ENCODE measurements at places on chromosomes 12 and 14.

- DNase-seq = no peak
Observed at GRCh38 chr12:130452546-130452945, 114.9 kb downstream of the PIWIL1 start.

DNA sequence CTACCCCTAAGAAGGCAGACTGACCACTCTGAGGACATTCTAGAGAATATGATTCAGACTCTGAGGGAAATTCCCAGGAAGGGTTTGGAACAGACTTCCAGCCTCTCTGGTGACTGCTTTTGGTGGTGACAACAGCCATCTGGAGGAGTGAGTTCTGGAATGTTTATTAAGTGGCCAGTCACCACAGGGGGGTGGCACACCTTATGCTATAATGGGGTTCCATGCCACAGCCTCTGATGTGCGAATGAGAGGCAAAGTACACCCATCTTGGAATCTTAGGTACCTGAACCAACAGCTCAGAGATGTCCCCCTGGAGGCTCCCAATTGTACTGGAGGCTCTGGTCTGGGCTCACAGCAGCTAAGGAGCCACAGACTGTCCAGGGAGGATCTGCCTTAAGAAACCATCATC lies 9.5 kb upstream of the TINF2 start:
- DNase-seq = no peak

DNA sequence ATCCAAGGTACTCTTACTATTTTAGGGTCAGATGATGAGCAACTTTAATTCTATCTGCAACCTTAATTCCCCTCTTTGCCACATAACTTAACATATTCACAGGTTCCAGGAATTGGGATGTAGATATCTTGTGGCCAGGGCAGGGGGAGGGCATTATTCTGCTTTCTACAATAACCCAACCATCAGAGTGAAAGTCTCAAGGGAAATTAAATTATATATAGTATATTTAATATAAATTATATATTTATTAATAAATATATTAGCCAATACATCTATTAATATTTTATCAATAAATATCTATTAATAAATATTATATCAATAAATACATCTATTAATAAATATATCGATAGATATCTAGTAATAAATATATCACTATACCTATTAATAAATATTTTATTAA lies 11.7 kb upstream of the RAB21 start:
- no peak for DNase-seq

DNA sequence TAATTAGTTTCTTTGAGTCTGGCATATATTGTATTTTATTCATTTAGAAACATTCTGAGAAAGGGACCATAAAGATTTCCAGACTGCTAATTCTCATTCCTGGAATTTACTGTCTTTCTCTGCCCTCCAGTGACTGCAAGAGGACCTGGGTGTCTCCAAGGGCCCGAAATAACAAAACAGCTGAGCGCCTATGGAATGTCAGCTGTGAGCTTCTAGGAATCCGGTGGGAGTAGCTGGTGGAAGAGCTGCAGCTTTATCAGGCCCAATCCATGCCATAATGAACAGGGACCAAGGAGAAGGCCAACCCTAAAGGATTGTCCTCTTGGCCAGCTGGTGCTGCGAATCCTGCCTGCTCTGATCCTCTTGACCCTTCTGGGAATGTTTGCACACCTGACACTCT lies 31.9 kb downstream of the RDH12 start:
- DNase-seq = no peak

- no peak for DNase-seq
Observed at GRCh38 chr12:14473707-14474287, 93.9 kb downstream of the PLBD1 start.

DNA sequence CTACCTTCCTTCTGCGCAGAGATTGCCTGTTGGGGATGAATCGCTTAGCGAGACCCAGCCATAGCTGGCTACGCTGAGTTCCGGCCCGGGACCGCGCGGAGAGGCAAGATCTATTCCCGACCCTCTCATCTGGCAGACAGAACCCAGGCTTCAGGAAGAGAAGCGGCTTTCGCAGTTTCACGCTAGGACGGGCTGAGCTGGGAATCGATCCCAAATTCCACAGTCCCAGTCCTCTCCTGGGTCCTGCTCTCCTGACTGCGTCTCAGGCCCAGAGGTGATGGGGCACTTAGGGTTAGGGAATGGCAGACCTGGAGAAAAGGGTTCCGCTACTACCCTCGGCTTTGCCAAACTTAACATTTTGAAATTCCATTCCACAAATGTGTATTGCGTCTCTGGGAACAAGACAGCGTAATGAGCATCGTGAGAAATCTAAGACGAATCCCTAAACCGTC lies 2.8 kb downstream of the PTPN21 start:
- no peak for DNase-seq

GRCh38 chr12:8596561-8596960 lies 16.1 kb downstream of the AICDA start:
- DNase-seq = no peak

- DNase-seq = no peak
Observed at GRCh38 chr12:114932806-114933205, 248.8 kb upstream of the TBX3 start.

- DNase-seq = no peak
Observed at GRCh38 chr12:130013771-130014484, 110.1 kb upstream of the TMEM132D start.

- no peak for DNase-seq
Observed at GRCh38 chr12:118429688-118430383, 53.5 kb downstream of the SUDS3 start.

- DNase-seq = no peak
Observed at GRCh38 chr12:83807871-83808270, 1104.7 kb downstream of the SLC6A15 start.

DNA sequence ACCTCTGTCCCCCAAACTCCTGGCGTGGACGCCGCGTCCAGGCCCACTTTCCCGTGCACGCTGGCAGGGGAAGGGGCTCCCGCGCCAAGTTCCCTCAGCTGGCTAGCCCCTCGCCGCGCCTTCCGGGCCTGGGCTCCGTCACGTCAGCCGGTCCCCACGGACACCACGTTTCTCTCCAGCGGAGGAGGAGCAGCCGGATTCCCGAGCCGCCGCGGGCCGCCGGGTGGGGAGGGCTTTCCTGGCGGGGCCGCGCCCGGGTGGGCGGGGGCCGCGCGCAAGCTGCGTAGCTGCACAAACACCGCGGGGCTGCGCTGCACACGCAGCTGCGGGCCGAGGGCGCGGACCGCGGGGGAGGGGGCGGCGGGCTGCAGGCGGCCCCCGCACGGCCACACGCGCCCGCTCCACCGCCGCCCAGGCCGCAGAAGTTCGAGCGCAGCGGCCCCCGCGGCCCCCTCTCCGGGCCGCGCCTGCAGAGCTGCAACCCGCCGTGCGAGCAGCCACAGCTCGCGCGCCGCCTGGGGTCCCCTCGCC lies 45.1 kb upstream of the PNMA1 start:
- no peak for DNase-seq

- no peak for DNase-seq
Observed at GRCh38 chr12:49295082-49295936, at the start of gene PRPH. Gene PRPH, plus strand, starts transcription at chr12:49295147. Its CDS starts 54 bp downstream, at chr12:49295201.

DNA sequence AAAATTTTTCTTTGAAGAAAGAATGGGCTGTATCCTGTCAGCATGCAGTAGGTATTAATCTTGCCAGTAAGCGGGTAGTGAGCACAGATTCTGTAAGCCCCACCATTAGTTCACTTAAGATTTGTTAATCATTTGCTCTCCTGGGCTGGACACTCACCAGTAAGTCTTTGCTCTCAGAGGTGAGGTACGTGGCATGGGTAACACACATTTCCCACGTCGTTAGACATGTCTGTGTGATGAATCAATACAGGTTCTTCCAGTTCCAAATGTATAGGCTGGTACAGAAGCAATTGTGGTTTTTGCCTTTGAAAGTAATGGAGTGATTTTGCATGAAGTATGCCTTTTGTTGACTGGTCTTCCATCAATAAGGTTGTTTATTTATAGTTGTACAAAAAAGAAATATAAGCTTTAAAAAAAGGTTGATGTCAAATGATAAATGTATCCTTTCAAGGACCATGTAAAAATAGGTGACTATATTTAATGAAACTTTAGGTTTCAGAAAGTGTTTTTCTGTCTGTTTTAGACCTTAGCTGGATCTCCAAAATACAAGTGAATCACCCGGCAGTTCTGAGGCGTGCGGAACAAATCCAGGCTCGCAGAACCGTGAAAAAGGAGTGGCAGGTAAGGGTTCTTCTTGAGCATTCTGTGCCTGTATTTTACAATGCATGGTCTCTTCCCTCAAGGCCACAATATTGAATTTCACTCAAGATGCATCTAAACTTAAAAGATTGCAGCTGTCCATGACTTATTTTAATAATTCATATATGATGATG lies 45.5 kb downstream of the DERA start:
- DNase-seq = no peak

DNA sequence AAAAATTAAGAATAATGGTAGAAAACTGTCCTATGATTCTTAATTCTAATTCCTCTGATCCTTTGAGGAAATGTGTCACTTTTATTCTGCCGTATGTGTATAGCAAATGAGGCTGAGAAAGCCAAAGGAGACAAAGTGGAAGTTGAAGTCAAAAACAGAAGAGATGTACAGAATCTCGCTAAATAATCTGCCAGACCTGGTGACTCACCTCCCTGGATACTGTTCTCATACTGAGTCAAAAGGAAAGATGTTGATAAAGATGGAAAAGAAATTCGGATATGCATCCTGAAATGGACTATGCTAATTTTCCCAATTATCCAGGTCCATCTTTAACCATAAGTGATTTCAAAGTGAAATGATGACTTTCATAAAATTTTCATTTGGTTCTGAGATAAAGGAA lies 92.5 kb downstream of the DUSP6 start:
- DNase-seq = no peak

Data from NCI-H1436 treated with DMSO at 0.1 percent for 48 hours (cell line).